ENCODE measurements at places on chromosomes 6 and 20.

- DNase-seq = no peak
Measured at GRCh38 chr6:95094751-95095663, 482.3 kb upstream of the MANEA start.

- no peak for DNase-seq
Measured at GRCh38 chr20:31945319-31945718, 6.5 kb downstream of the PDRG1 start.

GRCh38 chr20:4563031-4563430 is 158.7 kb upstream of the PRND start:
- DNase-seq = no peak

DNA sequence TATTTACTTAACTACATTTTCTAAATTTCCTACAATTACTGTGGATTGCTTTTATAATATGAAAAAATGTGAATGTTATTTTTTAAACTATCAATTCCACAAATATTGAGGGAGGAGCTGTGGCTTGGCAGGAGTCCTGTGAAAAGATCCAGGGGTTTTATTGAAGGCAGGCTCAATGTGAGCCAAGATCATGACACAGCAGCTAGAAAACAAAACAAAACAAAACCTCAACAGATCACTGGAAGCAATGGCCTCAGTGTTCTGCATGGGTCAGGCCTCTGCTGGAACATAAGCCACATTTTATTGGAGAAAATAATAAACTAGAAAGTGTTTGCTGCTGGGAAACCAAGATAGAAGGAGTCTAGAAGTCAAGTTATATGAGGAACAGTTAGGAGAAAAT is 19.4 kb upstream of the RCAN2 start:
- no peak for DNase-seq

DNA sequence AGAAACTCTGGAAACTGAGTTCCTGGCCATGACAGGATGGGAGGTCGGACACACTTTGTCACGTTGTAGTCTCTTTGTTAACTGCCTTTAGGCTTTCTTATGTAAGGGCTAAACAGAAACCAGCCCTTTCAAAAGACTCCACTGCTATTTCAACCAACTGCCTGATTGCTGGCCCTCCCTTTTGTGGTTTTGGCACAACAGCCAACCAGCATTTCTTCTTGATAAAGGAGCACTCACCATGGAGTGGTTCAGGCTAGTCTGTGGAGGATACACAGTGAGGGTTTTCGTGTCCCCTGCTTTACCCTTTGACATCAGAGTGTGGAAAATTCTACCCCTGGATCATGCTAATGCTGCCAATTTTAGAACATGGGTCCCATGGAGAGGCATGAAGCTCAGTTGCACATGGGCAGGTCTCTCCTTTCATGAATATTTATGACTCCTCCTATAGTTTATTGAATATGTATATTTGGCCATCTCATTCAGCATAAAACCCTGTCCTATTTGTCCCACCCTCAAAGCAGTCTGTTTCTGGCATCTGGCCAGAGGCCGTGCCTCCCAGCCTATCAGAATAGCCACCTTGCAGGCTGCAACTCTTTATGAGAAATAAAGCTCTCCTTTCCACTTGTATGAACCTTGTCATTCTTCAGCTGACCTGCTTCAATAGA is 148.3 kb downstream of the HS3ST5 start:
- no peak for DNase-seq

- DNase-seq = no peak
Measured at GRCh38 chr6:141017941-141018340, 1114.8 kb upstream of the GJE1 start.

DNA sequence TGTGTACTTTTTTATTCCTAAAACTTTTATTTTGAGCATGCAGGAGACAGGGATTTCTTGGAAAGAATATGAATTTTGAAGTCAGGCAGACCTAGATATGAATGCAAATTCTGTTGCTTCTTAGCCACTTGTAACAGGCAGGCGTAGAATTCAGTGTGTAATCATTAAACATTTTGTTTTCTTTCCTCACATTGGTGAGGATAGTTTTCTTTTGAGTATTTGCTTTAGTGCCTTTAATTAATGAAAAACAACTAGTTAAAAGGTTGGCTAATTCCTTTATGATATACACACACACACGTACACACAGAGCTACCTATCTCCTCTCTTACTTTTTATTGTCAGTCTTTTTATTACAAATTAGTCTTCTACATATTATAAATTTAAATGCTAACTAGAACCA is 342.3 kb downstream of the CDKAL1 start:
- DNase-seq = no peak

DNA sequence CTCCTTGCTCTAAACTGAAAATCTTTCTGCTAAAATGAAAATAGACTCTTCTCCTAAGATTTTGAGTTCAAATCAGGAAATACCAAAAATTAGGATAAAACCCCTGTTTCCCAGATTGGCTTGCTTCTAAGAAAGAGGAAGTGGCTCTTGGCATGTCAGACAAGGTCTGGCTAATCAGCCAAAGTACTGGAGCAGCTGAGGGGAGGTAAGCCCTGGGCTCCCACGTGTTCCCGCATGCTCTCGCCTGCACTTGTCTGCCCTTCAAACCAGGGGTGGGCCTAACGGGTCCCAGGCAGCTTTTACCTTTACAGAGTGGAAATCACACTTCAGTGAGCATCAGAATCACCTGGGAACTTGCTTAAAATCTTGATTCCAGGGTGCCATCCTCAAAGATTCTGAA is 43.2 kb upstream of the GABRR1 start:
- no peak for DNase-seq

GRCh38 chr6:14792118-14792955 is 453.5 kb upstream of the JARID2 start:
- no peak for DNase-seq

DNA sequence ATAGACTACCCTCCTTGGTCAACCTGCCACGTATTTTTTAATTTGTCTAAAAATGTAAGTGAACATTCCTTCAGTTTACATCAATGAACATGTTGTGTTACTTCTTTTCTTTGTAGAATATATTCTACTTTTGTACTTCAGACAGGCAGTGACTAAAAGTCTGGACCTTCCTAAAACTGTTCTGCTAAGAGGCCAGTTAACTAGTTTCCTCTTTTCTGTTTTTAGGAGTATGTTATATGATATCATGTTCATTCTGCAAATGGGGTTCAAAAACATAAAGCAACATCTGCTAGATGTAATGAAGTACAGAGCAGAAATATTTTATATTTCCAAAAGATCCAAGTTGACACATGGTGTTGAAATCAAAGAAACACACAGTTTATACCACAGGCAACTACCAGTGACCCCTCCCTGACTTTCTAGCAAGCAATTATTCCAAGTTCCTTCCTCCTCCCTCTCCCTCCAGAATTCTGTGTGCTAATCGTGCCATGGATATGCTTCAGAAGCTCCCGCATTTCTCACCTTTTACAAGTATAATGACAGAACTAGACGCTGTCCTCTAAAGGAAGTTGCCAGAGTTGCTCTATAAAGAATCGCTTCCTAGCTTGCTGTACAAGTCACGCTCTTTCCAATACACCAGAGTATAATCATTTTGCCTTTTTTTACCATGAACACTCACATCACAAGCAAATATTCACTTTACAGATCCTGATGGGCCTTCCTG is 64.7 kb downstream of the ARHGAP18 start:
- no peak for DNase-seq

DNA sequence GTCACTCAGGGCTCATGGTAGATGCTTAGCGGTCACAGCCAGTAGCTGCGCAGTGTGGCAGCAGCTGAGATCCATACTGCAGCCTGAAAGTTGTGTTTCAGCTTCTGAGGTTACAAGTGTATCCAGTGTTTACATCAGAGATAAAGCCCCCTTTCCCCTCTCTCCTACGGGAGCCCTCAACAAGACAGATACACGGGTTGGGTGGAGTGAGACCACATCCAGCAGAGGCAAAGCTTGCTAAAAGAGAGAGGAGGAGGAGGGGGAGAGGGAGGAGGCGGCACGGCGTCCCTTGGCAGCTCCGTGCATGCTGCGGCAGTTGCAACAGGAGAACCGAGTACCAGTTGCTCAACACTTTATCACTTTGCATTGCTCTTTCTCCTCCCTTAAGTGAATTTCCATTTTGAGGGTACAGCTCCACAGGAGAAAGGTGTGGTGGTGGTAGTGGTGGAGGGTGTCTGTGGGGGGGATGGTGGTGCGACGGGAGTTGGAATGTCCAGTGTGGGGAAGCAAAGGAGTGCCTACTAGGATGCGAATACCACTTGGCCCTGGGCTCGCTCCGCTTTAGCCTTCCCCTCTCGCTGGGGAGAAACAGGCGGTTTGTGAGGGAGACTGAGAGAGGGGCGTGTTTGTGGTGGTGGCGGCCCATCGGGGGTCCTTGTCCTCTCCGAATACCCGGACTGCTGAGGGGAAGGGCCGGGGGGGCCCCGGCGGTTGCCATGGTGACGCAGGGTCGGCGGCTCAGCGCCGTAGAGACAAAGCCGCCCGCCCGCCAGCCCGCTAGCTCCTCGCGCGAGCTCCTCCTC is 405 bp upstream of the RNF182 start:
- peak; percentile 32 for DNase-seq

GRCh38 chr20:24935766-24936525 is 13.1 kb upstream of the CST7 start:
- no peak for DNase-seq

DNA sequence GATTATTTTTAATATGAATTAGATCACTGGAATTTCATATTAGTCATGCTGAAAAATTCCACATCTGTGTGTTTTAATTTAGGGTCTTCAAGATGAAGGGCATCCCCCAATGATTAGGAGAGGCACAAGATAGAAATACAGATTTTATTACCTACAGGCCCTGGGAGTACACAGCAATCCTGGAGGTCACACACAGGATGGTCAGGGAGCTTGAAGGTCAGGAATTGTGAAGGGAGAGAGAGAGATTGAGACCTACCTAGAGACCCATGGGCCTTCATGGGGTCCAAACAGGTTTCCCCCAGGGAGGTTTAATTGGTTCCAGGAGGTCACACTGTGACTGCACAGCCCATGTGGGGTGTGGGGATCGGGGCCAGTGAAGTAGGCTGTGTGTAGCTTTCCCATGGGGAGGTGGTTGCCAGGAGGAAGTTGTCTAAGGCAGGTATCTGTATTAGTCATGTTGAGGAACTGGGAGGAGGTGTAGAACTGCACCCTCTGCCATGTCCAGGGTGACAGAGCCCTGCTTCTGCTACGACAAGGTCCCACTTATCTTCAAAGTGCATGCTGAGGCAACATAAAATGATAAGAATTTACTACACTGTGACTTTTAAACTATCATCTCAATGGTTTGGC is 18.3 kb downstream of the SNX9 start:
- no peak for DNase-seq

GRCh38 chr20:63435552-63435951 is 36.9 kb downstream of the KCNQ2 start:
- no peak for DNase-seq
